ENCODE measurements at places on chromosomes 2 and 18.

DNA sequence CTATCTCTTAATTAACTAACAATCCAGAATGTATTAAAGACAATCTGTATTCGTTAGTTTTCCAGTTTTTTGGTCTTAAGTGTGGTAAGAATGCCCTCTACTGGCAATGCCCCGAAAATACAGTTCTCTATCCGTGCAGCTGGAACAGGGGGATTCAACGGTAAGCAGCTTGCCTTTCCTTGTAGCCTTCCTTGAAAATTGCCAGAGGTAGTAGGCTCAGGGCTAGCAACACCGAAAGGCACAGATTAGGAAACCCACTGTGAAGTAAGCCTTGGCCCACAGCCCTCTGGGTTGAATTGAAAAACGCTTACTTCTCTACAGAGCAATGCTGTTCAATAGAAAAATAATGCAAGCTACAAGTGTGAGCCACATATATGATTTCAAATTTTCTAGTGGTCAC, 17.1 kb upstream of the VPS4B start:
- DNase-seq = peak; percentile 64

GRCh38 chr2:159558479-159558878, 57.9 kb downstream of the BAZ2B start:
- no peak for DNase-seq

DNA sequence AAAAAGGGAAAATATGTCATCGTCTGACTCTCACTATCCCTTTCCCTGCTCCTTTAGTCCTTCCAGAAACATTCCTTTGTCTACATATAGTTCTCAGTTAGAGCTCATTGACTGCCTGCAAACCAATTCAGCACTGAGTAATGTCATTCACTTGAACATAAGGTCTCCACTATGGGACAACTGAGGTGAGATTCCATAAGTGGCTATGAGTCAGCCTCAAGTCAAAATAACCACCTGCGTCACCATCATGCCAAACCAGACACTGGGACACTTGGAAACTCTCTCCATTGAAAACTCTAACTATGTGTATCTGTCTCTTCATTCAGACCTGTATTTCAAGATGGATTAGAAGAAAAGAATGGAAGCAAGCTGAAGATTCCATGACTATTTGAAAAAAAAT, 878.0 kb upstream of the PIK3C3 start:
- DNase-seq = no peak

DNA sequence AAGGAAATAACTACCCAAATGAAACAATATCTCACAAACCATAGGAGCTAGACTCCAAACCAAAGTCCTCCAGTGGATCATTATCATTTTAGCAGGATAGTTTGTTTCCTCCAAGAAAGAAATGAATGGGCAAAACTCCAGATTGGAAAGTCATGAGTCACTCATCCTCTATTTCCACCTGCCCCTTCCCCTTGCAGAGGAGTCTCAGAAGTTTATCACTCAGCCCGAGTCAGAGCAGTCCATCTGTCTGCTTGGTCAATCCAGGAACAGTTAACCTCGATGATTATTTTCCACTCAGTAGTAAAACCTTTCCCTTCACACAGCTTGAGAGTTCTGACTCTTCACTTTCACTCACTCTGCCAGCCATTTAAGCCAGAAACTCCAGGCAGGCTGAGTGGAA, 462.2 kb downstream of the BCL11A start:
- DNase-seq = no peak

DNA sequence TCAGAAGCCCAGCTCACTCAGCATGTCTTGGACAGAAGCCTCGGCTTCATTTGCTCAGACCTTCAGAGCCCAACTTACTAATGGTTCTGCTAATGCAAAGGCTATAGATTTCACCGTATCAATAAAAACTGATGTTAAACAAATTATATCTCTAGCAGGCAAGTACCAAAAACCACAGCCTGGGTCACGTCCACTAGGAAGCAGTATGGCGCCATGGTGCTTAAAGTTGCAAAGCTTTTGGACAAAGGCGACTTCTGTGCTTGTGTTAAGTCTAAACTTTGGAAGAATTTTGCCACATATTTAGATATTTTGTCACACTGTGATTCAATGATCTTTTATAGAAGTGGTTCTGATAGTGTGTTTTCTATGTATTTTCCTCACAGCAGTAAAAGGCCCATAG, 276.8 kb upstream of the PARD3B start:
- no peak for DNase-seq

DNA sequence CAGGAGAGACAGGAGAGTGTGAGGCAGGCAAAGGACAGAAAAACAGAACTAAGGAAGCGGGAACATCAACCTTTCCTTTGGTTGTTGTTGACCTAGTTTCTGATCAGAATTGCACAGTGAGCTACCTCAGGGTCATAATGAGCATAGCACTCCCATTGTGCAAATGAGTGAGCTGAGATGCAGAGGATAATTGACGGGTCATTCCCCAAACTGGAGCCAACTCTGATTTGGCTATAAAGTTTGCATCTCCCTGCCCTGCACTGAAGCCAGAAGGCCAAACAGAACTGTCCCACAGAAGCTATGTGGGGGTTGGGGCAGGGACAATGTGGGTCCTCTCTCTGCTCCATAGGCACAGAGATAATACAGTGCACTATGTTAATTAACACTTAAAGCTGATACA, 105.6 kb upstream of the KLHL14 start:
- no peak for DNase-seq

- no peak for DNase-seq
Observed at GRCh38 chr2:135685361-135685760, 56.3 kb upstream of the UBXN4 start.

DNA sequence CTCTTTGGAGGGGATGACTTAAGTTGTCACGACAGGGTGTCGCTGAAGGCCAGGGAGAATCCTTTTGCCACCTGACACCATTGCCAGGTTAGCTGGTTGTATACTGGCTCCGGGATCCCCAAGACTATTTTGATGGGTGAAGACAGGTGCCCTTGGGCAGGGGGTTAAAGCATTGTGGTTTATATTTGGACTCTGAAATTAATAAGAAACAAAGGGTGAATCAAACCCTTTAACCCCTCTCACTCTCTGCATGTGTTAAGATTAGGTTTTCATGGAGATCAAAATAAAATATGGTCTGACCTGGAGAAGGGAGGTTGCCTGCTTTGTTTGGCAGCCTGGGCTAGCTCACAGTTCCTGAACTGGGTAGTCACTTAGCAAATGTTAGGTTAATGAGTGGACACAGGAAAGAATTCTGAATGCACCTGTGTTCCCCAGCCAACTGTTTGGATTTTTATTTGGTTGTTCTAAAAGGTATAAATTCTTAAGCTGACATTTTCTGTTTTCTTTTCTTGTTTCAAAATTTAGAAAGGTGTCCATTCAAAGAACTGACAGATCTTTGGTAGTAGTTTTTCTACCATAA, 301.7 kb downstream of the KCNS3 start:
- DNase-seq = no peak

DNA sequence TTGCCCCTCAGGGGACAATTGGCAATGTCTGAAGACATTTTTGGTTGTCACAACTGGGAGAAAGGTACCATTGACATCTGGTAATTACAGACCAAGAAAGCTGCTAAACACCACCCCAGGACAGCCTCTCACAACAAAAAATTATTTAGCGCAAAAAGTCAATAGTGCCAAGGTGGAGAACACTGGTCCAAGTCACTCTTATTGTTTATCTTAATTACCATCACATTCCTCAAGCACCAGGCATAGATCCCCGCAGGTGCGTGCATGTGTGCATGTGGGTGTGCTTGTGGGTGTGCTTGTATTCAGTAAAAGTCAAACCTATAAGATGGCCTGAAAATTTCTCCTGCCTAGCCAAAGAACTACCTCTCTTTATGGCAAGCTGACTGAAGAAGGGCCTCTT, 74.9 kb upstream of the WDR75 start:
- DNase-seq = no peak

- DNase-seq = no peak
Observed at GRCh38 chr2:11357428-11357972, 13.1 kb upstream of the ROCK2 start.

- no peak for DNase-seq
Observed at GRCh38 chr2:5834501-5834900, 142.3 kb downstream of the SOX11 start.

GRCh38 chr2:12451726-12452125, 265.0 kb upstream of the TRIB2 start:
- DNase-seq = no peak

- DNase-seq = no peak
Observed at GRCh38 chr2:38734299-38735058, 16.7 kb downstream of the SRSF7 start.

Measured in CD4-positive, alpha-beta T cell treated with Interleukin-17A for 4 hours (primary cell).